ENCODE measurements at places on chromosomes 6 and 20.
A peak's percentile ranks its signal among the peaks of the same experiment; 100 is the strongest.

DNA sequence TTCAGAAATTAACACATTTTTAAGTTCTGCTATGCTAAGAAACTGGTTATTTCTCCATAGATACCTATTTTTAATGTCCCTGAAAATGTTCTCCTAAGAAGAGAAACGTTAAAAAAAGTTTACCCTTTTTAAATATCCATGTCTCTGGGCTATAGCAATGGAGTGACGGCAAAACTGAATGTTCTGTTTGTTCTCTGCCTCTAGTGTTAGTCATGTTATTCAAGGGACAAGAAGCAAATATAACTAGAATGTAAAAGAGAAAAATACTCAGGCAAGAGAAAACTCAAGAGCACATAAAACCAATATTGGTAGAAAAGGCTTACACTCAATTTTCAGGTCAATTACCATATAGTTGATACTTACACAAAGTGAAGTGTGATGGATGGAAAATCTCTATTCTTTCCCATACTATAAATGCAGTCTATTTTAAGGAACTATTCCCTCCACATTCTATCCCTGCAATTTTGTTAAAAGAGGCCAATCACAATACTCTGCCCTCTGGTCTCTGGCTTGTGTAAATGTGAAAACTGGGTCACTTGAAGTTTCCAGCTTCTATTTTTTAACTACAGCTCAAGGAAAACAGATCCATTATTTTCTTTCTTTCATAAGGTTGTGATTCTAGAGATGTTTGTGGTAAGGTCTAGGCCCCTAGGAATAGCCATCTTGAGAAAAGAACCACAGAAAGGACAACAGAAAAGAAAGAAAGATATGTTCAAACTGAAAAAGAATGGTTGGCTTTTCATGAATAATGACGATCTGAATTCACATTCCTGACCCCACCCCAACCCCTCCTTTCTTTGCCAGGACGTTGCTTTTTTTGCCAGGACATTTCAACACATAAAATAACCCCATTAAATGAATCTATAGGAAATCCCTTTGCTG, 200.3 kb upstream of the FAM83B start:
- no peak for DNase-seq

DNA sequence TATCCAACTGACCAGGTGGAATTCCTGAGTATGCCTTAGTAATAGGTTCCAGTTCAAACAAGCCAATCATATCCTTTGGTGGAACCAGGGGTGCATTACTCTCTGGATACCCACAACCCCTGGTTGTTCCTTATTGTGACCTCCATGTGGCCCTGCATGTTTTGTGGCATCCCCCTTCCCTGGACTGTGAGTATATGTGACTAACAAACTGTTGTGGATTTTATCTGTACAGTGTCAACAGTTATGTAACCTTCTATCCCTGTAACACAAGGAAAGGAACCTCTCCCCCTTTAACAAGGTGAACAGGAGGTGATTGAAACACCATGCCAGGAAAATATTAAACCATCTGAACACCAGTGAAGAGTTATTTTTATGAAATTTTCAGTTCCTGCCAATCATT, 46.2 kb downstream of the MLIP start:
- no peak for DNase-seq

DNA sequence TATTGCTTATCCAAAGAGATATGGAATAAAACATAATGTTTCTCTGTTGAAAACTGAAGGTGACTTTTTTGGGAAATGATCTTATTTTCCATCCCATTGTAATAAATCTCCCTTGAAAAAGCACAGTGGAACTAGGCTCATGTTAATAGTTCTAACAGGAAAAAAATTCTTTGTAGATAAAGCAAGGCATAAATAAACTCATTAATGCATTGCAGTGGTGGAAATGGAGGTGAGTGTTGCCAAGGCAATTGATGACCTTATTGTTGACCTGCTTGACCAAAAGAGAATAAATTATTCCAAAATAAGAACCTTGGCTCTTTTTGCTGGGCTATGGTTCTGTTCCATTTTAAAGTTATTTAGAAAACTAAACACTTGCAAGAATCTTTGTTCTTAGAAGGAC, 55.2 kb downstream of the TRMT11 start:
- no peak for DNase-seq

GRCh38 chr20:48880981-48881657, 40.4 kb upstream of the ARFGEF2 start:
- DNase-seq, result no peak

GRCh38 chr20:32387252-32387651, 29.1 kb downstream of the ASXL1 start:
- peak; percentile 4 for DNase-seq

DNA sequence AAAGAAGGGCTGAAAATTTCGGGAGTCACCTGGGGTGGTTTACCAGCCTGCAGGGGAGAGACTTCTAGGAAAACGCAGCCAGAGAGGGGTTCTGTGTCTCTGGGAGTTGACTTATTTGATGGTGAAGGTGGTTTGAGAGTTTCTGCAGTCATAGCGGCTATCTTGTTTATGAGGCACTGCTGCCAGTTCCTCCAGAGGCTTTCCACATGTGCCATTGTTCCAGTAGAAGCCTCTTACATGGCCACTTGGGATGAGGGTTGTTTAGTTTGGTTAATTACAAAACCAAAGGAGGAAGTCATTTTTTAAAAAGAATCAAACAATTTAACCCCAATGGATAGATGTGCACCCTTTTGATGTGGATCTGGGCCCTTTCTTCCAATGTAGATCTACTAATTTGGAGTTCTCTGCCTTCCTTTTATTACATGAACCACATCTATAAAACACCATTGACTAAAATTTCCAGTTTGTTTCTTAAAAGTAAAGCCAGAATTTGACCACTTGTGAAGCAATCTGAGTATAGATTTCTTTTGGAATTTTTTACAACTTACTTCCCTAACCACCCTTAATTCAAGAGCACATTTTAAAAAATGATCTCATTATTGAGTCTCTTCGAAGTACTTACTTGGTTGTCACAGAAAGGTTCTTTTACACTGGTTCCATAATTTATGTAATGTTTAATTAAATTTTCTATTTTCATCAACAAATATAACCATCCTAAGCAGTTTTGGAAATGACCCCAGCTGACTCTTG, 97.6 kb downstream of the TCP11 start:
- DNase-seq, result no peak

DNA sequence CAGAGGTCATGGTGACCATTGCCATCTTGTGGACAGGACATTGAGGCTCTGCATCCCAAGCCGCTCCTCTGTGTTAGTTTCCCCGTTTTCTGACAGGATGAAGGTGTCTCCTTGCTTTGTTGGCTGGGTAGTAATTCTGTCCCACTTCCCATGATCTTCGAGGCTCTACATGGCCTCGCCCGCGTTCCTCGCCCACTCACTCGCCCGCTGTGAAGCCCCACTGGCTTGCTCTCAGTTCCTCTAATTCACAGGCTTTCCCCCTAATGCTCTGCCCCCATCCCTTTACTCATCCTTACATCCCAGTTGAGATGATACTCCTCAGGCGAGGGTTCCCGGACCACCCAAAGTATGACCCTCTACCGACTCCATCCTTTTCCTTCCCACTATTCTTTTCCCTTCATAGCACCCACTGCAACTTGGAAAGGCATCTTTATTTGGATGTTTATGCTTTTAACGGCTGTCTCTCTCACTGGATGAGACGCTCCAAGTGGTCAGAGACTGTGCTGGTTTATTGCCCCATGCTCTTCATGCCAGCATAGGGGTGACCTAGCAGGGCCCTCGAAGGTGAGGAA, 511 bp upstream of the SLC35B2 start:
- DNase-seq, result no peak

- DNase-seq, result no peak
These were observed 78.5 kb upstream of the TRDN start for GRCh38 chr6:123715006-123715863.

GRCh38 chr6:33467091-33467490, 12.7 kb downstream of the ZBTB9 start:
- no peak for DNase-seq

DNA sequence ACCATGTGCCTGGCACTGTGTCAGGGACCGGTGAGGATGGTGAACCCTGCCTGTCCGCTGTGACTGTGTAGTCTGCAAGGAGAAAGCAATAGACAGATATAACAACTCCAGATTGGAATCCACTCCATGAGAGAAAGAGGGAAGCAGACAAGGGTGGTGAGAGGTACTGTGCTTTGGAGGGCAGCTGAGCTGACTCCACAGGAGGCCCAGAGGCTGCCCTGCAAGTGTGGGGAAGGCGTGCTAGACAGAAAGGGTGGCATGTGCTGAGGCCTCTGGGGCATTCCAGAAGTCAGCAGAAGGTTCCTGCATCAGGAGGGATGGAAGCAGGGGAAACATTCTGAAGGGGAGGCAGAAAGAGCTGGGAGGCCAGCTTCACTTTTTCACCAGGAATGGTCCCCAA, 39.3 kb upstream of the APCDD1L start:
- no peak for DNase-seq

DNA sequence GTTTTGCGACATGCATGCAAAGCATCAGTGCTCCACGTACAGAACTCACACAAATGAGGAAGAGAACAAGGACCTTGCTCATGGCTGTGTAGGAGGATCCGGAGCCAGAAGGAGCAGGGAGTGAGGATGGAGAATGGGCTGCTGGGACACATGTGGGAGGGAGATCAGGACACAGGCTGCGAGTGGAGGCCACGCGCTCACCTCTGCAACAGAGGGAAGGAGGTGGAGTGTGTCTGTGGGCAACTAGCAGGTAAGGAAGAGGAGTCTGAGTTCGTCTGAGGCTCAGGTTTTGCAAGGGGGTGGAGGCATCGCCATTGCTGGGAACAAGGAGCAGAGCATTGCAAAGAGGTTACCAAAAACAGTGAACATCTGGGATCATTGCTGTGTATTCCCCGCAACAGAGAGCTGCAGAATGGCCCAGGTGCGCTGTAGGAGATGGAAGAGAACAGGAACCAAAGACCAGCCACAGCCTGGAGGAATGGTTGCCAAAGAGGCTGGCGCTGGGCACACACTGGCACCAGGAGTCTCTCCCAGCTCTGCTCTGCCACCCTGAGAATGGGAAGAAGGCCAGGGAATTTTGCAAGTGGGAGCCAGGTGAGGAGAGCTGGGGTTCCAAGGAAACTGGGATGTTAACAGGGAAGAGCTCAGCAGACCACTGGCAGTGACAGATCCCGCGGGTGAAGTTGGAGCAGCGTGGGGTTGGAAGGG, 90.0 kb upstream of the RPS6KA2 start:
- DNase-seq, result no peak

- no peak for DNase-seq
These were observed 137.9 kb upstream of the BMP2 start for GRCh38 chr20:6629564-6629963.

GRCh38 chr20:11957911-11958310, 40.2 kb downstream of the BTBD3 start:
- DNase-seq, result no peak

DNA sequence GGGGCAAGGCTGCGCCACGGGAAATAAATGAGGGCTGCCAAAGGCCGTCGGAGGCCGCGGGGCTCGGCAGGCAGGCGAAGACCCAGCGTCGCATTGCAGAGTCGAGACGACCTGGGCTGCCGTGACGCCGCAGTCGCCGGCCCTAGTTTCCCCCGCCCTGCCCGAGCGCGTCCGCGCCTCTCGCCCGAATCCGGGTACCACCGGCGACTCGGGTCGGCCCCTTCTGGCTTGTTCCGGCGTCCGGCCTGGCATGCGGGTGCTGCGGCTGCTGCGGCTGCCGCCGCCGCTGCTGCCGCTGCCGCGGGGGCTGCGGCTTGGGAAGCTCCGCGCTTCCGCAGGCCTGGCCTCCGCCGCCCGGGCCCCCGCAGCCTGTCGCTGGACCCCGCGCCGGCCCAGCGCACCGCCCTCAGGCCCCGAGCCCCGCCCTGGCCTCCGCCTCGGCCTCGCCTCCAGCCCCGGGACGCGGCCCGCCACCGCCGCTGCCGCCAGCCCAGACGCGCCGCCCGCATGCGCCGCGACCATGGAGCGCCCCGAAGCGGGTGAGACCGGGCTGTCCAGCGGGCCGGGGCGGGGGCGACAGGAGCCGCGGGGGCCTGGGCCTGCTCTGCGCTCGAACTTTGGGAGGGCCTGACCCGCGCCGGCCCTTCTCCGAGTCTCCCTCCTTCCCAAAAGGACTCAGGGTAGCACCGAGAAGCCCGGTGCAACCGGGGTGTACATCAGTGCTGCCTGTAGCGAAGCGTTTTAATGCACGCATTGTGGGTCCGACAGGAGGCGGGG, at the start of gene AKAP7:
AKAP7 (plus strand) TSS at position 224 of the 777 bp plus-strand sequence; CDS start at position 521, 297 bp downstream.
- DNase-seq, result peak; percentile 31

- no peak for DNase-seq
These were observed 190.0 kb upstream of the COL21A1 start for GRCh38 chr6:56437171-56437900.

GRCh38 chr6:16174416-16175078, 45.7 kb downstream of the MYLIP start:
- no peak for DNase-seq
